Left ventricle myocardium inferior (tissue), 1 donor: ENCODE measurements at places on chromosomes 5 and 9. TPM values are rescaled to one million over a fixed set of nuclear protein-coding genes. Genes with fewer than 3 reads are reported as not detected.

- no peak for DNase-seq
Observed at GRCh38 chr5:123819833-123820232, 307.9 kb downstream of the CSNK1G3 start.

DNA sequence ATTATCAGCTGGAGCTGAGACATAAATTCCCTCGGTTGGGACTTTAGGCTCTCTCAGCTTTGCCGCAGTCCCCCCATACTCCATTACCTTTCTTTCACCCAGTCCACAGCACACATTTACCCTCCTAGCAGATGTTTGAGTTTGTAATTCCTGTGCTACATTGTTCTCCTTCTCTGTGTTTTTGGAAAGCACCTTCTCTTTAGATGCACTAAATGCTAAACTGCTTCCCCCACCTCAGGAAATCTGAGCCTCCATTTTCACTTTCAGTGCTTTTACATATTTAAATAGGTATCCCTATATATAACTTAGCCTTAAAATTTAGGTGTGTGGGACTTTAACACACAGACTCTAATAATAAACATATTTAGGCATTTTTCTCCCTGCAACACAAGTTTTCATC lies 356.9 kb downstream of the NFIB start:
- no peak for DNase-seq

GRCh38 chr9:106816524-106816923 lies 46.4 kb upstream of the ZNF462 start:
- DNase-seq: no peak

GRCh38 chr9:98929071-98929470 lies 14.6 kb upstream of the COL15A1 start:
- DNase-seq: no peak

DNA sequence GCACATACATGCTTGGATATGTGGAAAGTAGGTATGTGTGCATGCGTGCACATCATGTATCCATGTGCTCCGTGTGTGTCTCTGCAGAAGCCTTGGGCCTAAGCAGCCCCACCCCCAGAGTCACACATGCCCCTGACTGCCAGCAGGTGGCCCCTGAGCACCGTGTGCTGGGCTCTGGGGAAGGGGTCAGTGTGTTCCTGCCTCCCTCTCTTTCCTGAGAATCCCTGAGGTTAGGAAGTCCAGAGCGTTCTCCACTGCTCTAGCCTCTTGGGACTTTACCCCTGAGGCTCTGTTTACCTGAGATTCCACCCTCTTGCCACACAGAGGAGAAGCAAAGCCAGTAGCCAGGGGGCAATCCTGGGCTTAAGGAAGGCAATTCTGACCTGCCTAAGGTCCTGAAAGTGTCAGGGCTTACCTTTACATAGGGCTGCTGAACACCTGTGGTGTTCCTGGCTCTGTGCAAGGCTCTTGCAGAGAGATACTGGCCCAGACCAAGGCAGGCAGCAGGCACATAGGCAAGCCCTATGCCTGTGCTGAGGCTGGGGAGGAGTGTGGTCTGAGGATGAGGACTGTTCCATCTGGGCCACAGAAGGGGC lies 207.3 kb downstream of the TMEM38B start:
- DNase-seq: peak; percentile 23

GRCh38 chr9:88949961-88950340 lies 41.3 kb upstream of the S1PR3 start:
- no peak for DNase-seq

DNA sequence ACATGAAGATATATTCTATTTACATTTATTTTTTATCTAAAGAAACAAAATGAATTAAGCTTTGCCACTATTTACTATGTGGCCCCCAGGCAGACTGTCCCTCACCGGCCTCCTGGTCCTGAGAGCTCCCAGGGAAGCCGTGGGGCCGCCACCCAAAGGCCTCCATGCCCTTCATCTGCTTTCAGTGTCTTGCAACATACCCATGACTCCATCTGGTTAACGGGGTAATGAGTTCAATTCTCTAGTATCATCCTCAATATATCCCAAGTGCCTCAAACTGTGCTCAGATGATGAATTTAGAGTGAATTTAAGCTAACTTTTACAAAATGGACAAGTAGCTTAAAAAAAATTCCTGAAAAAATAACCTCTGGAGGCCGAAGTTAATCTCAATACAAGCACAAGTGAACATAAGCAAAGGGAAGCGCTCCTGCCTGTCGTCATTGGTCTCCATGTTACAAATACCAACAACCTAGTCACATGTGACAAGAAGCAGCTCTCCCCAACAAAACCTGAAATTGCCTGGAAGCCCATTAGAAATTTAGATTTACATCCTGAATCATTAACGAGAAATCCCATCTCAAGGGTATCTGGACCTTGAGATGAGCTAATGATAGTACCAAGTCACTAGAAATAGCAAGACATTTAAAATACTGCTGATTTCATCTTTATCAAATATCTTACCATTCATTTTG lies 26.1 kb downstream of the DAP start:
- DNase-seq: no peak

- no peak for DNase-seq
Observed at GRCh38 chr9:89807682-89808075, 202.9 kb downstream of the GADD45G start.

The DBH gene
- total RNA-seq: not detected

The TNFSF15 gene
- total RNA-seq: 0.11 TPM

The PBX3 gene
- 44.2 TPM for total RNA-seq
